ENCODE measurements at places on chromosomes 6 and 20.

GRCh38 chr6:20474874-20475542, 59.2 kb upstream of the CDKAL1 start:
- DNase-seq: no peak

GRCh38 chr6:93785694-93786030, 366.3 kb upstream of the EPHA7 start:
- no peak for DNase-seq

- peak; percentile 69 for DNase-seq
Measured at GRCh38 chr6:100228834-100229441, 234.9 kb upstream of the MCHR2 start.

GRCh38 chr6:15113587-15113986, 132.3 kb upstream of the JARID2 start:
- no peak for DNase-seq

GRCh38 chr6:91606148-91606901, 1019.5 kb upstream of the MAP3K7 start:
- DNase-seq: no peak

- DNase-seq: no peak
Measured at GRCh38 chr20:20956513-20956931, 149.6 kb downstream of the LINC00237 start.

GRCh38 chr6:139262519-139263300, 29.1 kb downstream of the TXLNB start:
- no peak for DNase-seq

DNA sequence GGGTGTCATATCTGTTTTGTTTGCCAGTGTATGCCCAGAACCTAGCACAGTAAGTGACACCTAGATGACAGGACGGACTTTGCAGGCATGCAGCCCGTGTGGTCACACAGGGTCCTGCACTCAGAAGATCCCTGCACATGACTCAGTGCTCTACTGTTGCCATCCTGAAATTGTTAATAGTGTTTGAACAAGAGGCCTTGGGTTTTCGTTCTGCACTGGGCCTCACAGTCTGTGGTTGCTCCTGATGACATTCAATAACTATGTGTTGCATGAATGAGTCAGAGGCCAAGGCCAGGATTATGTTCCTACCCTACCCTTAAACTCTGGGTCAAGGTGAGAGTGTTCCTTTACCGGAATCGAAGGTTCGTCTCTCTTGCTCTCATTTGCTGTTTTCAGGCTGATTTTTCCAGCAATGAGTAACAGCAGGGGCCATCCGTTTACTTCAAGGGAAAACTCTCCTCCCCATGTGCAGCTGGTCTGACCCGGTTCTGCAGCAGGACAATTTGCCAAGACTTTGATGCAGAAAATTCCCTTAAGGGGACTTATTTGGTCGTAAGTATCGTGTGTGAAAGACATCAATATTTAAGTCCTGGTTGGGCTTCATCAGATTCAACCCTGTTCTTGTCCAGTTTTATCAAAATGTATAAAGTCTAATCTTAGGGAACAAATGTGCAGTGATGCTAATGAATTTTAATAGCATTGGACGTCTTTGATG, 13.0 kb upstream of the PFDN4 start:
- DNase-seq: no peak

GRCh38 chr6:27161946-27162603, 85.4 kb upstream of the PRSS16 start:
- DNase-seq: no peak

All from neural crest cell (in vitro differentiated cells).